Bronchus fibroblast of lung (primary cell): ENCODE measurements at places on chromosomes 6 and 20. TPM values are rescaled to one million over a fixed set of nuclear protein-coding genes. Genes with fewer than 3 reads are reported as not detected.

Gene EBF4
- 0.34 and 0.45 TPM in 2 replicates for total RNA-seq

Gene MUC21
- not detected in 2 replicates for total RNA-seq

Gene GRIK2
- total RNA-seq = 0.15 and 0.17 TPM in 2 replicates

Gene CTCFL
- total RNA-seq = not detected in 2 replicates

Gene NDUFAF4
- 7.3 and 10.4 TPM in 2 replicates for total RNA-seq

Gene BPIFA1
- not detected in 2 replicates for total RNA-seq

Gene CLDN20
- not detected in 2 replicates for total RNA-seq

Gene PPP1R16B
- total RNA-seq = not detected in 2 replicates

Gene B3GAT2
- total RNA-seq = under 0.01 TPM in 1 of 2 replicates, not detected in the other

Gene GPR6
- not detected in 2 replicates for total RNA-seq
